ENCODE measurements at places on chromosomes 11 and 22.

- DNase-seq = no peak
Measured at GRCh38 chr11:116467823-116468222, 305.0 kb downstream of the BUD13 start.

DNA sequence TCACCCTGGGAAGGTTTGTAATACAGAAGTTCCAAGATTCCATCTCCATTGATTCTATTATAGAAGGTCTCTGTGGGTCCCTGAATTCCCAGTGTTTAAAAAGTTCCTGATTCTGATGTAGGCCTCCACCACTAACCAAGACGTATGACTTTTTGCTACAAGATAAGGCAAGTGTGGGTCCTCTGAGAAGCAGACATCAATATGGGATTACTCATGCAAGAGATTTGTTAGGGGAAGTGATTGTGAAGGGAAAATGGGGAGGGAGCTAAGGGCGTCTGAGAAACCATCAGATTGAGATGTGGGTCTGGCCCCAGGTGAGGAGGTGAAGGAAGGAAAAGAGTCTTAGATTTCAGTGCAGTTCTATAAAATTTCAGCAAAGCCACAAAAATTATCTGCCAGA is 10.2 kb upstream of the LGR4 start:
- no peak for DNase-seq

- DNase-seq = no peak
Measured at GRCh38 chr22:41668971-41669911, 19.4 kb downstream of the SNU13 start.

DNA sequence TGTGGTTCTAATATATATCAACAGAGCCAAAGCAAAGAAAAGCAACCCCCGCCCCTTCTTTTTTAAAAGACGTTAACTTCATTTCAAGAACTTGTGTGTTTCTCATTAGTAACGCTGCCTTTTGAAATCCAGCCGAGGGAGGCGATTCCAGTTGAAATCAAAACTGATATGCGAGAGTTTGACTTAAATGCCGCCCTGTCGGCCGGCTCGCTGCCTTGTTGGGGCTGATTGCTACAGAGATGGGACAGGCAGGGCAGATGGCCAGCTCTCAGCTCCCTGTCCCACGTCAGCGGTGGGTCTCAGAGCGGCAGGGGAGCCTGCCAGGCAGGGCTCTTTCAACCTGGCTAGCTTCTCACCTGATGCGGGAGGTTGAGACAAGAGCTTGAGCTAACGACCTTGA is 51.9 kb upstream of the ALX4 start:
- DNase-seq = no peak

GRCh38 chr11:94948070-94948617 is 25.2 kb downstream of the CWC15 start:
- no peak for DNase-seq

DNA sequence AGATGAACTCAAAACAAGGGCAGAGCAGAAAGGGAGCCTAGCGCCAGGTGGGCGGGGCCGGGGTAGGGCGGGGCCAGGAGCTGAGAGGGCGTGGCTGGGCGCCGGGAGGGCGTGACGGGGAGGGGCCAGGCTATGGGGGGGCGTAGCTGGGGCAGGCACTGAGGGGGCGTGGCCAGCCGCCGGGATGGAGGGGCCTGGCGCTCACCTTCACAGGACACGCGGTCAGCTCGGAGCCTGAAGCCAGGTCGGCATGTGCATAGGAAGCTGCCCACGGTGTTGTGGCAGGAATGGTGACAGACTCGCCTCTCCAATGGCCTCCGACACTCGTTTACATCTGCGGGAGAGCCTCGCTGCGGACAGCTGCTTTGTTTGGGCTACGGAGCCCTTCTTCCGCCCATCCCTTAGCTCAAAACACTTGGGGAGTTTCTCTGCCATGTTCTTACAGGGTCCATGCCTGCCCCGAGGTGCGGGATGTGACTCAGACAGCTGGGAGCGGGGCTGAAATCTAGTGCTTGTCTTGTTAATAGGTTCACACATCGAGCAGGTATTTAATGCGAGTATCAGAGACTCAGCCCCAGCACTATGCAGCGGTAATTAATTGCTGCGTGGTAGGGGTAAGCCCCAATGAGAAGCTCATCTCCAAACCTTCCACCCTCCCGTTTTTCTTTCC is 13.4 kb downstream of the VWCE start:
- no peak for DNase-seq

DNA sequence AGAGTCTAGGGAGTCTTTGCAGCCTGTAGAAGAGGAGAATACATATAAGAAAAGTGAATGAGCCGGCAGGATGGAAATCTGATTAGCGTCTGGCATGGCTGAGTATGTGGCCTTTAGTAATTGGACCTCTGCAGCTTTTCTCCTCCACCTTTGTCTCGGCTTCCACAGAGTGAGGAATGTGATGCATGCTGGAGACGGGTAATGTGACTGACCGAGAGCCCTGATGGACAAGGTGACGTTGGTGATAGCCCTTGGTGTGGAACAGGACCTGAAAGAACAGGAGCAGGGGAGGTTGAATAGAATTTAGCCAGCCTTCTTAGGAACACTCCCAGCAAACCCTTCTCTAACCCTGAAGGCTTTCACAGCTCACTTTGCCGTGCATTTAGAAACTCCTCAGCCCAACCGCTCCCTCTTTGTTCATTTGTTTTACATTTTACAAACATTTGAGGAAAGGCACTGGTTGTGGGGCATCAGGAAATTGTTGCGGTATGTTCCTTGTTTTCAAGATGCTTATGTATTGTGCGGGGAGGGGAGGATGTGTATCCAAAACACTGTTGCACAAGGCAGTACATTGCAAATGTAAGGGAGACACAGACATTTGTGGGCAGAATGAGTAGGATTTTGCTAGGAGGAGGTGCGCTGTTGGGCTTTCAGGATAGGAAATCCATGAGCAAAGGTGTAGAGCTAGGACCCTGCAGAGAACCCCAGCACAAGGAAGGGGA is 6.9 kb downstream of the GTPBP1 start:
- no peak for DNase-seq

DNA sequence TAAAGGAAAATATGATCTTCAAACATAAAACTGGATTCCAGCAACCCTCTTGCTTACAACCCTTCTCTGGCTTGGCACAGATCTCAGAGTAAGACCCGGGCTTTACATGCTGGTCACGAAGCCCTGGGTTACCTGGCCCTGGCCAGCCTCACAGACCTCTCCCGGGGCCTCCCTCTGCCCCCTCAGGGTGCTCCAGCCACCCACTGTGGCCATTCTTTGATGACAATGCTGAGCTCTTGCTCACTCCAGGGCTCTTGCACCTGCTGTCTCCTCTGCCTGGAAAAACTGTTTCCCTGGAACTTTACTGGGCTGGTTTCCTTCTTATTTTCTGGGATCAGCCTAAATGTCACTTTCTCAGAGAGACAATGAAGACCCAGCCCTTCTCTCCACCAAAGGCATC is 43.9 kb downstream of the C11orf96 start:
- DNase-seq = no peak

DNA sequence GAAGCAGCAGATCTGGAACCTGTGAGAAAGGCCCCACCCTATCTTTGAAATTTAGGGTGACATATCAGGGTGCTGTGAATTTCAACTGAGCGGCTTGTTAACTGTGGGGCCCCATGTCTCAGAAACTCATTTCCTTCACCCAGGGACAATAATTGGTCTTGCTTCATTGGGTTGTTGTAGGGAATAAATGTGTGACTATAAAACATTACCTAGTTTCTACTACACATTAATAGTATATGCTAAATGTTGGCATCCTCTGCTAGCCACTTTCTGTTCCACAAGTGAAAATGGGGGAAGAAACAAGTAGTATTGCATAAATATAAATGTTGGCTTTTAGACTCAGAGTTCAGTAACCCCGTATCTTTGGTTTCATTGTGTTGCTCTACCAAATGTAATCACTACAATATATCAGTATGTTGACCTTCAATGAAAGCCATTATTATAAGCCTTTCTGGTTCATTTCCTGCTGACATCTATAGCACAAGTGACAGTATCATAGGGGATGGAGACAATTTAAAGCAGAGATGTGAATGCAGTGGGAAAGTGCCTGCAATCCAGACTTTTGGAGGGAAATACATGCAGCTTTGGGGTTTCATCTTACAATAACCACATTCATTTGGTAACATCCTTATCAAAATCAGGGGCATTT is 905.5 kb upstream of the RAG2 start:
- DNase-seq = no peak

DNA sequence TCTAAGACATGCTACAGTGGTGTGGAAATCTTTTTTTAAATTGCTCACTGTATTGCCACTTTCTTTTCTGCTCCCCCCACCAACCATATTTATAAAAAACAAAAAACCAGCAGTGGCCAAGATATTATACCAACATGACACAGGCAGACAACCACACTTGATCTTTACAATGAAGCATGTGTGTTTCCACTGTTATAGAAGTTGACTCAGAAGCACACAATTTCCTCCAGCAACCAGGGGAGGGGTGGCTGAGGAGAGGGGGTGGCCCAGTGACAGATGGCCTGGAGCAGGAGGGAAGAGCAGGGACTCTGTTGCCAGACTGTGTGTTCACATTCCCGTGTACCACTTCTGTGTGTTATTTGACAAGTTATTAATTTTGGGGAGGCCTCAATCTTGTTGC is 14.8 kb downstream of the CD59 start:
- DNase-seq = no peak

DNA sequence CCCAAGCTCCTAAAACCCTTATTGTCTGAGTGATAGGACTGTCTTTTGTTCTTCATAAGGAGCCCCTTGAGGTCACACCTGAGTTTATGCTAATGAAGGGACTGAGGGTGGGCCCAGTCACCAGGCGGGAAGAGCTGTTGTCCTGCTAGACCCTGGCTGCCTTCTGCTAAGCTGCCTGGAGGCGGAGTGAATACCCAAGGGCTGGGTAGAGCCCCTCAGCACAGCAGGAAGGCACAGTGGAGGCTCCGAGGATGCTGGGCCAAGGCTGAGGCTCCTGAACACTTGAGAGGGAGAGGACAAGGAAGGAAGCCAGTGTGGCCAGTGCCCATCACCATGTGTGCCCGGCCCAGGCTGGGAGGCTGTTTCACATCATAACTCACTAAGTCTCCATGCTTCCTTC is 4.8 kb upstream of the PHF21B start:
- no peak for DNase-seq

- DNase-seq = no peak
Measured at GRCh38 chr22:32904044-32904443, 102.5 kb downstream of the TIMP3 start.

- no peak for DNase-seq
Measured at GRCh38 chr11:5380740-5381342, 2.8 kb upstream of the OR51M1 start.

DNA sequence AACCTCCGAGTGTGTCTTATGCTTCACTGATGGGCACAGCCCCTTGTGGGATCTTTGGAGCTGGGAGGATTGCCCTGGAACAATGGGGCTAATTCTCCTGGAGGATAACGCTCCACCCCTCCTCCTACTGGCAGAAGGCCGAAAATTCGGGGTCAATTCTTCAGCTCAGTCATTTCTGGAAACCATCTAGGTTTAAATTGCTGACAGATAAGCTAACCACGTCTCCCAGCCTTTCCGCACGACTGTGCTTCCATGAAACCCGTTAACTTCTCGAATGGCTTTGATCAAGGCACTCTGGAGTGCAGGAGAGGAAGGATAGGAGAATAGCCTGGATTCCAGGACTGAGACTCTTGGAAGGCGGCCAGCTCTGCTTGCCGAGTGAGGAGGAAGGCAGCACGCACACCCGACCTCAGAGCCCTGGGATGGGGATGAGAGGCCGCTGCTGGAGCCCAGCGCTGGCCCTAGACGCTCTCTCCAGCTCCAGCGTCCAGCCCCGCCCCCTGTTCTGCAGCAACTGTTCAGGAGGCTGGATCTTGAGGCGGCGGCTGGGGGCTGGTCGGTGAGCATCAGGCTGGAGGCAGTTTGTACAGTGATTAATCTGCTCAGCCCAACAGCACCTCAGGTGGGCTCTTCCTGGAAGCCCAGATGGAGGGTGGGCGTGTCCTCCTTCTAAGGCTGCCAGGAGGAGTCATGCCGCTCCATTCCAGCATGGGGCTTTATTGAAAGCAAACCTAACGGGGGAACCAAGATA is 176.7 kb upstream of the NCAM1 start:
- DNase-seq = no peak

Data from NCI-H1436 (cell line).